Mesendoderm (in vitro differentiated cells): ENCODE measurements at places on chromosomes 7 and 10.

GRCh38 chr7:120725376-120726039 is 132.4 kb downstream of the TSPAN12 start:
- DNase-seq: peak; percentile 55

DNA sequence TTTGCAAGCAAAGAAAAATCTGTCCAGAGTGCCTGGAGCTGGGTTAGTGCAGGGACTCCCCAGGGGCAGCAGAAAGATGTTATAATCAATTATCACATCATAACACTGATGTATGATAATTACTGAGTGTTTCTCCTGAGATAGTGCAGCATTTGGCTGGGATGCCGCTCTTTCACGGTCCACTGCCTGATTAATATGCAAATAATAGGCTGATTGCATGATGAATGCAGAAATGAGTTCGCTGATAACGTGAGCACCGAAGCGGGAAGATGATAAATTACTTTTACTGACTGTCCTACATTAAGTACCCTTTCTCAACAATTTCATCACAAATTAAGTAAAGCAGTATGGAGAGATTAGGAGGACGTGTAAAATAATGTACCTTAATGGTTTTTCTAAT is 71.4 kb upstream of the SH2B2 start:
- no peak for DNase-seq

- DNase-seq: no peak
These were observed 342.3 kb upstream of the BMPER start for GRCh38 chr7:33562996-33563395.

DNA sequence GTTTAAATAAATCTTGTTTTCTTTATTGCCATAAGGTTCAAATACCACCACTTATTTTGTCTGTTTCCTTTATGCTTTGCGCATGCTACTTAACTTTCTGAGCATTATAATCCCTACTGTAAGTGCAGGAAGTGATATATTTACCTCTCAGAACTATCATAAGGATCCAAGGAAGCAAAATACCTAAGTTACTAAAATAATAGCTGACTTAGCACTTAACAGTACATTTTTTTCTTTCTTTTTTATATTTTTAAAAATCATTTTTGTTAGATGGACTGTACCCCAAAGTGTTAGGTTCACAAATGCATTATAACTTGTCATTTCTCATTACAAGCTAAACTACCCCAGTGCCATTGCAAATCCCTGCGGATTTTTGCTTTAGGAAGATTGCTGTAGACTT is 663.8 kb downstream of the SUGCT start:
- DNase-seq: no peak

DNA sequence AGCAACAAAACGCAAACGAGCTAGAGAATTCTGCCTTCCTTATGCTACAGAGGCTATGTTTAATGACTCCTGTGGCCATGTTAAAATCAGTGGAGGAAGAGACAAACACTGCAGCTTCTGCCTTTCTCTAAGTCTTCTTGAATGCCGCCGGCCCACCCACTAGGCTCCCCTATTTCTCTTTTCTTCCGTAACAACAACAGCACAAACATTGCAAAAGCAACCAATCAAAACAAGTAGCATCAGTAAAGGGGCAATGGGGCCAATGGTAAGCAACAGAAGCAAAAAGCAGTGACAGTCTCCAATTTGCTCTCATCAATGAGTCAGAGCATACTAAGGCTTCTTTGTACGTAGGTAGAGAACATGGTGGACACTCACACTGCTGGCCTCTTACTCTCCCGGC is 26.8 kb downstream of the DNAJC1 start:
- DNase-seq: peak; percentile 81

- no peak for DNase-seq
These were observed 4.4 kb upstream of the GRK5 start for GRCh38 chr10:119203006-119203405.

DNA sequence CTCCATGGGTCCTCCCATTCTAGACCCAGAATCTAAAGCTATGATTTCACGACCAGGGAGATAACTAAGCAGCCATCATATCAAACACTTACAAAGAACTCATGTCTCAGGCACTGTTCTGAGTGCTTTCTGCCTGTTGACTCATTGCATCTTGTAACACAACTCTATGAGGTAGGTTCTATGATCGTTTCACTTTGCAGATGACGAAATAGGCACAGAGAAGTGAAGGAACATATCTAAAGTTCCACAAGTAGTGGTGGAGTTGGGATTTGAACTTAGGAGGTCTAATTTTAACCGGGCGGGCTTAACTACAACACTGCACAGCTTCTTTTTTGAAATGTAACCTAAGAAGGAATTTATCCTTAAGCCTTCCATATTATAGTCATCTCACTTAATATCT is 2.9 kb downstream of the RBP4 start:
- no peak for DNase-seq

DNA sequence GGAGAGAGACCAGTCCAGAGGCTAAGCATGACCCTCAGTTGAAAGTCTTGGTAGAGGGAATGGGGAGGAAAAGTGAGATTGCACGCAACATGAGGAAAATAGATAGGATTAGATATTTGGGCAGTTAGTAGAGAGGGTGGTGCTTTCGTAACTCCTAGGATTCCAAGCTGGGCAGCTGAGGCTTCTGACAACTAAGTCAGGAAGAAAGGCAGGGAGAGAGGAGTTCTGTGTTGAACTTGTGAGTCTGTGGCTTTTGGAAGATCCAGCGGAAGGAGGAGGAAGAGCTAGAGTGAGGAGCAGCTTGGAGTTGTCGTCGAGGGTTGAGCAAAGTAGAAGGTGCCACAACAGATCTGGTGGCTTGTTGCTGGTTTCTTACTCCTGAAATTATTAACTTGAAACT is 21.8 kb downstream of the CUL1 start:
- no peak for DNase-seq

DNA sequence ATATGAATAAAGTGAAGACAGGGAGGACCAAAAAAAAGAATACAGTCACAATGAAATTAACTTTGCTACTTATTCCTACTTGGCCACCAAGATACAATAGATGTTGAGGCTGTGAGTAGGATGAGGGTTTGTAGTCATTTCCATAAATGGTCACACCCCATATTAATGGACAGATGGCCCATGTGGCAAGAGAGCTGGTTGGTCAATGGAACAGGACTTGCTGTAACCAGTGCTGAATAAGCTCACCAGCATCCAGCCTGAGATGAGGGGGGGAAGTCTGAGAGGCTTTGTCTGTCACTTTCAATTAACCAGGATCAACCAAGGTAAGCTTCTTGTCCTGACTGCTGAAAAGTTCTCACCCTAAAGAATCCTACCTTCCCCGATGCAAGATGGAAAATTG is 130.4 kb upstream of the KCNMA1 start:
- DNase-seq: no peak

- no peak for DNase-seq
These were observed 93.7 kb downstream of the CFAP58 start for GRCh38 chr10:104447331-104447730.

GRCh38 chr10:31751738-31752080 is 176.9 kb downstream of the ARHGAP12 start:
- DNase-seq: no peak

DNA sequence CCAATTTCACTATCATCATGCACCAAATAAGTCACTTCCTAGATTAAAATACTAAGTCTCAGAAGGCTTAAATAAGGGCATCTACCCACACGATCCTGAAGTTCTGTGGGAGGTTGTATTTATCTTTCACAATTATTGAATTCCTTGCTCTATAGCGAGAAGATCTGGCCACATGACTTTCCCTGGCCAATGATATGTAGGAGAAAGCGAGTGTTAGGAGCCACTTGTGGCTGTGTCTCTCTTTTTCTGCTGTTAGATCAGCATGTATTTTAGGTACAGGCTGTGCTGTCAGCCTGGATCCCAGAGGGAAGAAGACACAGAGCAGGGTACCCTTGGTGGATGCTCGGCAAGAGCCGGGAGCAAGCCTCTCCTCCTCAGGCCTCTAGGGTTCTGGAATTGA is 131.3 kb upstream of the DPP6 start:
- no peak for DNase-seq

- peak; percentile 7 for DNase-seq
These were observed 13.5 kb downstream of the SFMBT2 start for GRCh38 chr10:7397049-7398035.

GRCh38 chr7:26005683-26006410 is 146.2 kb upstream of the NFE2L3 start:
- DNase-seq: no peak

DNA sequence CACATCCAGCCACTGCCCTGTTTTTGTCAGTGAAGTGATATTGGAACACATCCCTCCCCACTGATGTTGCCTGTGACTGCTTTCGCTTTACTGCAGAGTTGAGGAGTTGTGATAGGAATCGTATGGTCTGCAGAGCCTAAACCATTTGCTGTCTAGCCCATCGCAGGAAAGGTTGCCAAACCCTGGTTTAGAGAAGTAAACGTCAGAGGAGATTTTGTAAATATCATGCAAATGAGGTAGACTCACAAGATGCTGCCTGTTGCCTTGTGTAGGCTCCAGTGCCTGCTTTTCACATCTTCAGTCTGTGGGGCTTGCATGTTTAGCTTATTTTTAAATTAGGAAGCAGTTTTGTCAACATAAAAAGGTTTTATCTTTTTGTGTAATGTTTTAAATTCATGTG is 107.1 kb downstream of the TRRAP start:
- DNase-seq: no peak

GRCh38 chr10:112517451-112517862 is 70.4 kb downstream of the VTI1A start:
- no peak for DNase-seq

DNA sequence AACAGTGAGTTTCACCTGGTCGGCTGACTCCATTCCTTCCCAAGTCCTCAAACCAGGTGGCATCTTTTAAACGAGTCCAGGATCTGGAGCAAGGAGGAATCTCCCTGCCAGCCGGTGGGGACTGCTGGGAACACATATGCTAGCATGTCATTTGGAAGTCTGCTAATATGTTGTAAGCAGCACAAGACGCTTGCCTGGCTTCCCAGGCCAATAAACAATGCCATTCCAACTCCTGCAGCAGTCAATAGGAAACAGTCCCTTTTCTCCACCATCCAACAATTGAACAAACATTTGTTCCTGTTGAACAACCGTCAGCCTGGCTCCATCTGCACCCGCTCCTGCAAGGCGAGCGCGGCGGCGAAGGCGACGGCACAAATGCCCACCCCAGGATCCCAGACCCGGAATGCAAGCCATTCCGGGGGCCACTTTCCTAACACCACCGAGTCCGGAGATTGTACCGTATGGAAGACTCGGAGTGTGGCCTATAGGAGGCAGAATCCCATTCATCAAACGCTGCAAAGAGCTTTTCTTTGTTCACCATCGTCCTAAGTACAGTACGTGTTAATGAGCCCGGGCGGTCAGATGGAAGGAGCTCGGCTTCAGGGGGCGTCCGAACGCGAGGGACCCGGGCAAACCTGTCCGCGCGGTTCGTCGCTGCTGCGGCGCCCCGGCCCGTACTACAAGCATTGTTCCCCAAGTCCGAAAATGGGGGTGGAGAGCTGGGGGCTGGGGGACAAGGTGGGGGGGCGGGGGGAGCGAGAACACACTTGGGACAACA is 1.6 kb downstream of the FAM53B start:
- peak; percentile 80 for DNase-seq

- DNase-seq: no peak
These were observed 21.0 kb upstream of the SMARCD3 start for GRCh38 chr7:151269511-151269910.

DNA sequence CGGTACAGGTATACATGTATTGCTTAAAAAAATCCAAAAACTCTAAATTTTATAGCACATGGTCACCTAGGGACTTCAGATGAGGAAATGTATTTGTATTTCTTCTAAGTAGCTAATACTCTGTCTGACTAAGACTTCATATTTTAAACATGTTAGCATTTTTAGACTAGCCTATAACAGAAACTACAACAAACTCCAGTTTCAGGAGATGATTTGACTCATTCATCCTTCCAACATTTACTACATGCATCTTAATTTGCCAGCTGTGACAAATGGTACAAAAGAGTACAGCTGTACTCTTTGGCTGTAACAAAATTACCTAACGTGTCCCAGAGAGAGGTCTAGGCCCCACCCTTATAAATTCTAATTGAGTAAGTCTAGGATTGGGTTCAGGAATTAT is 22.2 kb downstream of the TMEM209 start:
- no peak for DNase-seq

DNA sequence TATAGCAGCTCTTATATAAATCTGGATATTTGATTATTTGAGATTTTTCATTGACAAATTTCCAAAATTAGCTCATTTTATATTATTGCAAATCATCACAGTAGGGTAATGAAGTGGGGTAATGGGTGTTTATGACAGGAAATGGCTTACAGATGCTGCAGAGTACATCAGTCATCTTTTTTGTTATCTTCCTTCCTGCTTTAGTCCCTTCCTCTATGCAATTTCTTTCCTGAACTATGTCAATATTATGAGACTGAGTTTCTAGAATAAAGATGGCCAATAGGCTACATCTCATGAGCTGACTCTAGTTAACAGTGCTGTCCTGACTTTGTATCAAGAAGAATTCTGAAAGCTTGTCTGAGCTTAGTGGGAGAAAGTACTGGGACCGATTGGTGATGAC is 244.5 kb downstream of the XPNPEP1 start:
- no peak for DNase-seq

DNA sequence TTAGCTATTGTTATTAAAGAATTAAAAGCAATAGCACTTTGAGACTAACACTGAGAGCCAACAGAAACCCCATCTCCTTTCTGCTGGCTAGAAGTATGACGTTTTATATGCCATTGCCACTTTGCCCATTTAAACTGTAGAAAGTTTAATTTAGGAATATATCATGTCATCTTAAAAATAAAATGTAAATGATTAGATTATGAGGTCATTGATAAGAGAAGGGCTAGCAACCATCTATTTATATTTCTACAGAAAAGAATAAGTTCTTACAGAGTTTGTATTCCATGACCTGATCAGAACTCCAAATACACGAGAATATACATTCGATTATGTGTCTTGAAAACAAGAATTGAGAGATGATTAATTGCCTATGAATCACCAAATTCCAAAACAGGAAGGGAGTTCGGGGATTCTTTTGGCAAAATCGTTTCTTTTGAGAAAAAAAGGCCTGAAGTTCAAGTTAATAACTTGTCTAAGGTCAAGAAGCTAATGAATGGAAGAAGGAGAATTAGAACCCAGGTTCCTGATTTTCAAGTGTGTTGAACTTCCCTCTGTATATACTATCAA is 227.0 kb downstream of the TRIL start:
- DNase-seq: no peak
